ENCODE measurements at places on chromosomes 1 and 21.

GRCh38 chr1:63688302-63688890 lies 85.4 kb upstream of the ROR1 start:
- DNase-seq, result no peak

DNA sequence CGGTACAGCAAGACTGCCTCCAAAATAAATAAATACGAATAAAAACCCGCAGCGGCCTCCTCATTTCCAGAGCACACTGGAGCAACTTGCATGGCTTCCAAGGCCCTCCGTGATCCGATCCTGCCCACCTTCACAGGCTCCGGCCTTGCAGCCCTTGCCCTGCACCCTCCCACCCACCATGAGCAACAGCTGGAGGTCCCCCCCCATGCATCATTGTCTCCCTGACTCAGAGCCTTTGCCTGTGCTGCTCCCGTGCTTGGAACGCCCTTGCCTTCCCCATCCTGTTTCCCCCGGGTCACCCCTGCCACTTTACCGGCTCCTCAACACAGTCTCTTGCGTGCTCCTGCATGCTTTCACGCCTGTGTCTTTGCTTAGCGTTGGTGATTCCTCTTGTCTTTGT lies 71.0 kb upstream of the ANGPTL1 start:
- DNase-seq, result no peak

GRCh38 chr1:119327450-119328155 lies 41.0 kb upstream of the HAO2 start:
- DNase-seq, result no peak

DNA sequence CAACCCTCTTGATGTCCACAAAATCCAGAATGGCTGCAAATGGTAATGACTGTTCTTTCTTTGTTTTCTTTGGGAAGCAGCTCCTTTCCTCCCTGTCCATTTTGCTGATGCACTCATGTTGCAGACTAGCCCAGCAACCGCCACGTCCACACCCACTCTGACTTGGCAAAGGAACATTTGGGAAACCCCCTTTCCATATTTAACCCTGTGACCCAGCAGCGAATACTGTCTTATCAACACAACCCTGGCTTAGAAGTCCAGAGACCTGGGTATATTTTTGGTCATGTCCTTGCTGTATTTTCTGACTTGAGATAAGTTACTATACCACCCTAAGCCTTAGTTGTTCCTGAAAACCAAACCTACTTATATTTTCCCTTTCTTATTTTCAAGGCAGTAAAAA lies 18.1 kb upstream of the SHE start:
- no peak for DNase-seq

- no peak for DNase-seq
Observed at GRCh38 chr1:1542766-1543705, 2.6 kb upstream of the TMEM240 start.

DNA sequence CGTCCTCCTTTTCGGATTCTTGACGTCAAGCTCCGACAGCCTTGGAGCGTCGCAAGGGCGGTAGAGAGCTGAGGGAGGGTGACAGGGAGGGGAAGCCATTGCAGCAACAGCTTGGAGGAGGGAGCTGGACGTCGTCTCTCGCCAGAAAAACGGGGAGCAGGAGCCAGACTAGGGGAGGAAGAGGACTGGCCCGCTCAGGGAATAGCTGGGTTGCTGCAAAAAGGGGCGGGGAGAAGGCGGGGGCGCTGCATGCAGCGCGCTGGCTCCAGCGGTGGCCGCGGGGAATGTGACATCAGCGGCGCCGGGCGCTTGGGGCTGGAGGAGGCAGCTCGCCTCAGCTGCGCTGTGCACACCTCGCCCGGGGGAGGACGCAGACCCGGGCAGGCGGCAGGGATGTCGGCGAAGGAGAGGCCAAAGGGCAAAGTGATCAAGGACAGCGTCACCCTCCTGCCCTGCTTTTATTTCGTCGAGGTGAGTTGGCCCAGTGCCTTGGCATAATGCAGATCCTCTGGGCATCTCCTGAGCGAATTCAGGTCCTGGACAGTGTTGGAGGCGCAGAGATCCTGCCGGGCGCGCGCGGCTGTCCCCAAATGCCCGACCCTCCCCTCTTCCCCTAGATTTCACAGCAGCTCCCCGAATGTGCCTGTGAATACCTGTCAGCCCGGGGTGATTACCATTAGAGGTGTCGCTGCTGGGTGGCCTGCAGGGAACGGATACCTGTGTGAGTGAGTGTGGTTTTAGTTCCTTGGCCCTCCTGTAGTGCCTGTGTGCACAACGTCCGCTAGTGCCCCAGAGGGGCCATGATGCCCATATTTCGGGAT lies at the start of gene PLPPR4:
Gene PLPPR4, plus strand, starts transcription at position 292 of the 821 bp plus-strand sequence. Its CDS starts 102 bp downstream, at position 394.
- peak; percentile 8 for DNase-seq

GRCh38 chr21:34934350-34934749 lies 114.8 kb downstream of the RUNX1 start:
- no peak for DNase-seq

DNA sequence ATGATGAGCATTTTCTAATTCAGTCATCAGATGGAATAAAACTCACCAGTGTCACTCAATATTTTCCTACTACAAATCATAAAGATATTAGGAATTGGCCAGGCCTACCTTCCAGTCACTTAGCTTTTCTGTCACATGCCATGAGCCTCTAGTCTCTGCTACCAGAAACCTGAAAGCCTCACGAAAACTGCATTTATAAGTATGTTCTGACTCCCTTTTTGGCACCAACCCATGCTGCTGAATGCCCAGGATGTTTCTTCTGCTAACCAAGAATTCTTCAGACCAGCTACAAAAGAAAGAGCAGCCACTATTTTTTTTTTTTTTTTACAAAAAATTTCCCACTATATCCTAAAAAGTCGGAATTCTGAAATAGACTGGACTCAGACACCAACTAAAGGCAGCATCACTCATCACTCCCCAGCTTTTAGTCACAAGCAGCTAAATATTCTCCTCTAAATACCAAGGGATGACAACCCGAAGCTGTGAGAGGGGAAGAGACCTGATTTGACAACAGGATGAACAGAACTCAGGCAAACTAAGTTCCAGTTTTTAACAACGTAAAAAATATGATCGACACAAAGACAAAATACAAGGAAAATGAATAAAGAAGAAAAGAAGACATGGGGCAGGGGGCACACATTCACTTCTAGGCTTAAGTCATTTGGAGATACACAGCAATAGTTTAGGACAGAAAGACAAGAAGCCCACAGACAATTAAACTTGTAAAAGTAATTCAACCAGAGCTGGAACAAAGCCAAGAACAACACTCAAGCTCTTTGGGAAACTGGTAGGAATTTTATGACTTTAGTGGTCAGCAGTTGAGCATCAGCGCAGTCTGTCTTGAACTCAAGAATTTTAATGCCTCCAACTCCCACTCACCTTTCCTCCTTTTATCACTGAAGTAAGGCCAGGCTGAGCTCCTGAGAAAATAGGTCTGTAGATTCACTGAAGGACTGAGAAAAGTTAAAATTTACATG lies 1.7 kb downstream of the DCAF8 start:
- no peak for DNase-seq

- DNase-seq, result peak; percentile 69
Observed at GRCh38 chr1:115642168-115643072, 650 bp downstream of the VANGL1 start.

- no peak for DNase-seq
Observed at GRCh38 chr21:41317458-41317857, 857 bp downstream of the FAM3B start.

DNA sequence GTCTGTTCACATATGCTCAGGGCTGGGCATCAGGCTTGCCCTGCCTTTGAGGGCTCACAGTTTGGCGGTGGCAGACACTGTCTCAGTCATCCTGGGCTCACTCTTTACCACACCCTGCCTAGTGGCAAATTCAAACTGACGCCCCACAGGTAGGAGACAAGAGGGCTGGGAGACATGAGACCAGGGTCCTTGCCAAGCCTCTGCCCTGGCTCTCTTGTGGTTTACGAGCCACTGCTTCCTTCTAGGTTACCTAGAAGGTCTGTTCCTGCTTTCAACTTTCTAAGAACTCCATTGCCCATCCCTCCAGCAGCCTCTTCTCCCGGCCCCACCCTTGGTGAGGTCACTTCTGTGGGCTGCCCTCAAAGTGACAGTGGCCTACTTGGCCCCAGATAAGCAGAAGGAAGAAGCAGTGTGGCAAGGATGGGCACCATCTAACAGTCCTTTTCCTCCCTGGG lies 10.5 kb downstream of the KIF21B start:
- DNase-seq, result no peak

DNA sequence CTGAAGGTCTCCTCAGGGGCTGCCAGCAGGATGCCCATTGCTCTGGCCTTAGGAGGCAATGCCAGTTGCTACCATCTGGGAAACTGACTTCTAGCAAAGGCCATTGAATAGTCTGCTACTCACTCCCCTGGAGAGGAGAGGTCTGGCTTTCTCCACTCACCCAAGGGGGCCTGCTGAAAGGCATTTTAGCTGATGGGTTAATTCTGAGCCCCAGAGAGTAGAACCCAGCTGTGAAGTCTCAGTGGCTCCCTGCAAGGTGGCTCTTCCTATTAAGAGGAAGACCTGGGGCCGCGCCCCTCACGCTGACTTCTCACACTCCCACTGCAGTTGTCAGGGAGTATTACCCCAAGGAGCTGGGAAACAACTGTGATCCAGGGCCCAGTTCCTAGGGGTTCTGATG lies 213.3 kb upstream of the GALNT2 start:
- no peak for DNase-seq

- DNase-seq, result peak; percentile 89
Observed at GRCh38 chr1:156591432-156592157, at the start of gene NAXE. TSS of gene NAXE (plus strand) at chr1:156591776. CDS start at chr1:156591805, 29 bp downstream.

DNA sequence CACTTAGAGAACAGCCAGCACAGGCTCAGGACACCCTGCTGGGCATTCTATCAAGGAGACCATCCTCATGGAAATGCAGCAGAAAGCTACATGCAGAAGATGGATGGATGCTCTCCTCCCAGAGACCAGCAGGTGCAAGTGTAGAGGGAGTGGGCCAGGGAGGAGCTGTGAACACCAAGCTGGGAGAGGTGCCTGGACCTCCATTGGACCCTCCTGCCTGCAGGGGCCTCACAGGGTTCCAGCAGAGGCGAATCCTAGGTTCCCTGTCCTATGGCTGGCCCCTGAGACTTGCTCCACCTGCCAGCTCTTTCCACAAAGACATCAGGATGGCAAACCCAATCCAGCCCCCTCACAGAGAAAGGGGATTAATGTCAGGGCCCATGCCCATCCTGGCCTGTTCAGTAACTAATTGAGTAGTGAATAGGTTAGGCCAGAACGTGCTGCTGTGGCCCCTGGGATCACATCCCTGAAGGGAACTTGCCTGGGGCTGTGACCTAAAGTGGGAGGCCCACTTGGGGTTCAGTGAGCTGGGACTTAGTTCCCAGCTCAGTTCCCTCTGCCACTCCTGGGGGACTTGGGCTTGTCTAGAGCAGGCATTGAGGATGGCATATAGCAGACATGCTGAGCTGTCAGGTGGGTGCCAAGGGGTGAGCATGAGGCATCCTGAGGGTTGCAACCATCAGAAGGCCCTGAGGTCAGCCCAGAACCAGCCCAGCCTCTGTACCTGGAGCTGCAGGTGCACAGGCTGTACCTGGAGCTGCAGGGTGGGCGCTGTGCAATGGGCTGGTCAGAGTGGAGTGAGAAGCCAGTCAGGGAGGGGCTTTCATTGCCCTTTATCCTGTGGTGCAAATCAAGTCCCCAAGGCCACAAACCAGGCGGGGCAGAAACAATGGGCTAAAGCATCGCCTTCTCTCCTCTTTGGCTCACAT lies 22.9 kb upstream of the ZNF678 start:
- no peak for DNase-seq

- DNase-seq, result no peak
Observed at GRCh38 chr1:98292994-98293393, 368.5 kb upstream of the SNX7 start.

GRCh38 chr1:187788718-187789117 lies 960.0 kb downstream of the PLA2G4A start:
- DNase-seq, result no peak

GRCh38 chr1:234500269-234500668 lies 21.3 kb upstream of the TARBP1 start:
- DNase-seq, result no peak

- DNase-seq, result no peak
Observed at GRCh38 chr21:46206163-46207005, 22.1 kb upstream of the SPATC1L start.

DNA sequence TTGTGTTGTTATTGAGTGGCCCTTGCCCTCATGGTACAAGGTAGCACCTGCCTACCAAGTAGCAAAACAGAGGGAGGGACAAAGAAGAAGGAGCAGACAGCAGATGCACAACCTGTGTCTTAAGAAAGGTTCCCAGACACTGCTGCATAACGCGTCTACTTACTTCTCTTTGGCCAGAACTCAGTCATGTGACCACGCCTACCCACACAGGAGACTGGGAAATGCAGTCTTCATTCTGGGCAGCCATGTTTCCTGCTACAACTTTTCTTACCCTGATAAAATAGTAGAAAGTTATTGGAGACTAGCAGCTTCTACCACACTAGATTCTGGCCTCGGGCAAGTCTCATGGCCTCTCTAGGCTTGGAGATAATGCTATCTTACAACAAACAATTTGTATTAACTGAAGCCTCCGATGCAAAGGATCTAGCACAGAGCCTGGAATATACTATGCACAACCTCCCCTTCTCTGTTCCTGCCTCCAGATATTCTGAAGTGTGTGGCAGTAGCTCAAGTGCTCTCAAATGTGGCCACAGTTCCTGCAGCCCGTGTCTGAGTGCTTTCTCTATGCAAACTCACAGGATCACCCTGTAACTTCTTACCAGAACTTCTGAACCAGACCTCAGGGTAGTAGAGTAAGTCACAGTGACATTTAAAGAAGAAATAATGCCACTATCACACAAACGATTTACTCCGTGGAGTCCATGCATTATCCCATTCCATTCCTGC lies 34.1 kb upstream of the BTG2 start:
- DNase-seq, result peak; percentile 59

- DNase-seq, result no peak
Observed at GRCh38 chr1:12135612-12136011, 31.2 kb upstream of the TNFRSF1B start.

- DNase-seq, result no peak
Observed at GRCh38 chr1:4684864-4685522, 30.6 kb downstream of the AJAP1 start.

GRCh38 chr1:206581571-206581981 lies 30.7 kb downstream of the EIF2D start:
- no peak for DNase-seq

Data from GM10248 (cell line).